Activated CD4-positive, alpha-beta T cell treated with anti-CD3 and anti-CD28 coated beads, Interleukin-2, amount 50 U/mL, for 1 hour (primary cell): ENCODE measurements at places on chromosomes 2 and 18.

GRCh38 chr18:58609536-58609993, 19.3 kb downstream of the ALPK2 start:
- DNase-seq, result no peak

DNA sequence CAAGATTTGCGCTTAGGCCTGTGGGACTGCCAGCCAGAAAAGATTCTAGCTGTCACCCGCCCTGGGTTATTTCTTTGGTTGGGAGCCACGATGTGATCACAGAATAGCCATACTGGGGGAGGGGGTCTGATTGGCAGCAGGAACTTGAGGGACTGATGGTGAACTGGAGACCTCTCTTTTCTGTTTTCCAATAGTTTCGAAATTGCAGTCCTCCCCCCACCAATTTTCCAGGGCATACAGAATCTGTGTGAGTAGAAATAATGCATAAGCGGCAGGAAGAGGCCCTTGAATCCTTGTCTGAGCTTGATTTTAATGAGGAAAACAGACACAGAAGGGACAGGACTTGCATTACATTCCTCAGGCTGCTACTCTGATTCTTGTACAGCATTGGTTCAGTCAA, 2.2 kb upstream of the POLR2D start:
- DNase-seq, result no peak

- peak; percentile 5 for DNase-seq
Measured at GRCh38 chr2:206004004-206004693, 81.8 kb downstream of the INO80D start.

DNA sequence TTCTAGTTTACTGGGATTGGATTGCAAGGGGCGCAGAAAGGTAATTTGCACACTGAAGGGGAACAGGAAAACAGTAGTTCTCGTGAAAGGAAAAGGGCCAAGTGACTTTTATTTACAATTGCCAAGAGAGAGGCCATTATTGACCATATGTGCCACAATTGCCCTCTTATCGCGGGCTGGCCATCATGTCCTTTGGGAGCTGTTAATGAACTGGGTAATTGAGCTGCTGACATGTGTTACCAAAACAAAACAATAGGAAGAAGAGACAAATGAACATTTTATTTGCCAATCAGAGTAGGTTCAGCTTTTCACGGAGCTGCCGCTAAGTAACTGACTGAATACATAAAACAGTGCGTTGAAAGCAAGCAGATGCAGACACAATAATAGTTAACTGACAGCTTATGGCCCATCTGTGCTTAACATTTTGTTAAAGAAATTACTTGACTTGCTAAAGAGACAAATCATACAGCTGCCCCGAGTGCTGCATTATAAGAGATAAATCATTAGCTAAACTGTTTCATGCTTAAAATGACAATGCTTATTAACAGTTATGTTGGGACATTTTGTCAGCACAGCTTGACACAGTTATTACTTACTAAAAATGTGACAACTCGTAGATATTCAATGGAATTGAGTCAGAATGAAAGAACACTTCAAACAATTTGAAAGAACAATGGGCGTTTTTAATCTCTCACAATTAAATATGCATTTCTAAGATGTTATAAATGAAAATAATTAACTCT, 57.5 kb downstream of the PAX3 start:
- no peak for DNase-seq

DNA sequence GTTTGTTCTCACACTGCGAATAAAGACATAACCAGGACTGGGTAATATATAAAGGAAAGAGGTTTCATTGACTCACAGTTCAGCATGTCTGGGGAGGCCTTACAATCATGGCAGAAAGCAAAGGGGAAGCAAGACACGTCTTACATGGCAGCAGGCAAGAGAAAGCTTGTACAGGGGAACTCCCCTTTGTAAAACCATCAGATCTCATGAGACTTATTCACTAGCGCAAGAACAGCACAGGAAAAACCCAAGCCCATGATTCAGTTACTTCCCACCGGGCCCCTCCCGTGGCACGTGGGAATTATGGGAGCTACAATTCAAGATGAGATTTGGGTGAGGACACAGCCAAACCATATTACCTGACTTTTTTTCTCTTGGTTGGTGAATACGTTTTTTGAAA, 51.3 kb downstream of the TMEM247 start:
- no peak for DNase-seq

DNA sequence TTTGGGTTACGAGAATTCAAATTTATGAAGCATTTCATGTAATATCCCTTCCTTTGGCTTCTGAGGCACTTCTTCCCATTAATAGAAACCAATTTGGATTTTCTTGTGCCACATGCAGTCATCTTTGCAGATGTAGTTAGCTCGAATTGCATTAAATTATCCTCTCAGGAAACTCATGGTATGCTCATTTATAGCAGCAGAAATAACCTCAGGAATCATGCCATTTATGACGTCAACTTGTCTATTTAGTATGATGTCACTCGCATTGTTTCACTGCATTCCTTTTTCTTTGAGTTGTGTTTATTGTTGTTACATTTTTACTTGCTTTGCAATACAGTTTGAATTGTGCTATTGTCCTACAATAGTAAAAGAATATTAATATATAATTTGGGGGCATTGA, 163.8 kb downstream of the RBM43 start:
- DNase-seq, result no peak
